ENCODE measurements at places on chromosomes 3 and 15.

GRCh38 chr3:118988198-118989130 lies 46.2 kb downstream of the IGSF11 start:
- DNase-seq, result no peak

- DNase-seq, result no peak
Measured at GRCh38 chr3:182904164-182904563, 76.2 kb downstream of the DCUN1D1 start.

DNA sequence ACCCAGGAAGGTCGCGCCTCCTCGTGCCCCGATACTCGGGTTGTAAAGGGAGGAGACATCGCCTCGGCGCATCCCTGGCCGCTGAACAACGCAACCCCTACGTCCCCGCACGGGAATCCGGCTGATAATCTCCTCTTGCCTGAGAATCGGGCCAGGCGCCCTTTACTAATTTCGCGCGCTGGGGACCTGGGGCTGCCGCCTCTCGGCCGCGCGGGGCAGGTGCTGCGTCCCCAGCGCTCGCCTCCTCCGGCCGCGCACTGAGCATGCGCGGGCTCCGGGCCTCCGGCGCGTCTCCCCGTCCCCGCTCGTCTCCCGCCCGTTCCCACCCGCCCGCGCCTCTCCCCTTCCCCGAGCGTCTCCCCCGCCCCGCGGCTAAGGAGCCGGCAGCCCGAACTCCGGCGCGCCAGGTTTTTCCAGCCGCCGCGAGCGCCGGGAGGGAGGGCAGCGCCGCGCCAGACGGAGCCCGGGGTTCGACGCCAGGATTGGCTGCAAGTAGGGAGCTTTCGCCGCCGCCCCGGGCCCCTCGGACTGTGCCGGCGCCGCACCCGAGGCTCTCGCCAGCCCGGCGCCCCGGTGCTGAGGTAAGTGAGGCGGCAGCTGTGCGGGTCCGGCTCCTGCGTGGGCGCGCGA lies at the start of gene CNTN4:
CNTN4 (plus strand) TSS at position 469 of the 630 bp plus-strand sequence.
- DNase-seq, result peak; percentile 89

DNA sequence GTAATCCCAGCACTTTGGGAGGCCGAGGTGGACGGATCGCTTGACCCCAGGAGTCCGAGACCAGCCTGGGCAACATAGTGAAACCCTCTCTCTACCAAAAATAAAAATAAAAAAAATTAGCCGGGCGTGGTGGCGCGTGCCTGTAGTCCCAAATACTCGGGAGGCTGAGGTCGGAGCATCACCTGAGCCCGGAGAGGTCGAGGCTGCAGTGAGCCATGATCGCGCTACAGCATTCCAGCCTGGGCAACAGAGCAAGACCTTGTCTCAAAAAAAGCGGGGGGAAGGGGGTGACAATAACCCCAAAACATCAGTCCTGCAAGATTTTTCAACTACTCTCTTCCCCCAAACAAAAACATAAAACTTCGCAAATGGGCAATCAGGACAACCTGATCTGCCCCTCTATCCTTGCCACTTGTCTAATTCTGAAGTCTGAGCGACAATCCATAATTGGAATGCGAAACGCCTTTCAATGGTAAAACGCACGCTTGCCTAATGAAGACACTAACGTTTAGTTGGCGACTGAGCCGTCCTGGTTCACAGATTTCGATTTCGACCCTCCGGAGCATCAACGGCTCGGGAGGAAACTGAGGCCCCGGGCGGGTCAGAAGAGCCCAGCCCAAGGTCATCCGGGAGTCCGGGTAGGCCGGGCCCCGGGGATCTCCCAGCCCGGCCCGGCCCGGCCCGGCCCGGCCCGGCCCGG lies 868 bp downstream of the BTBD1 start:
- no peak for DNase-seq

DNA sequence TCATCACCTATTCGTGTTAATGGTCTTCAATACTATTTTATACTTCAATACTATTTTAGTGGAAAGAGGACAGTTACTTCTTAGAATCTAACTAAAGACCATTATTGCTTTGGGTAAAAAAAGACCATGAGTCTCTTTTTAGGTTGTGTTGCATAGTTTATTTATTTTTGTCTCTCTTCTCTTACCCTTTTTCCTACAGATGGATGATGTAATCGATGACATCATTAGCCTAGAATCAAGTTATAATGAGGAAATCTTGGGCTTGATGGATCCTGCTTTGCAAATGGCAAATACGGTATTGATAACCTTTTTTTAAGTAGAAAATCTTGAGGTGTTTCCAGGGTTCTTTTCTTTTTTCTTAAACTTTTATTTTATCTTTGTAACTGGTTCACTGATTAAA lies 58.5 kb upstream of the SAMMSON start:
- no peak for DNase-seq

- no peak for DNase-seq
Measured at GRCh38 chr15:67149068-67149772, 83.8 kb downstream of the SMAD3 start.

DNA sequence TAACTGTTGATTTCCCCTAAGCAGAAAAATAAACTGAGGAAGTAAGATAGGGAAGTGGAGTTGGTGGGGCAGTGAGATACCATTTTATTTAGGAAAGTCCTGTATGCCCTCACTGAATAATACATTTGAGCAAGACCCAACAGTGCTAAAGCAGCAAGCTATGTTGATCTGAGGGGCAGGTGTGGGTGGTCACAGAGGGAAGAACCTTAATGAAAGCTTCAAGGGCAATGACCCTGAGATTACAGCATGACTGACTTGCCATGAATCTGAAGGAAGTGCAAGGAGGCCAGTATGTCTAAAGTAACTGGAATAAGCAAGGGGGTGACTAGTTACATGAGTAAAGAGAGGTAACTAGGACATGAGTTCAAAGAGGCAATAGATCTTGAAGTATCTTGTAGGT lies 159.5 kb downstream of the CD47 start:
- no peak for DNase-seq

DNA sequence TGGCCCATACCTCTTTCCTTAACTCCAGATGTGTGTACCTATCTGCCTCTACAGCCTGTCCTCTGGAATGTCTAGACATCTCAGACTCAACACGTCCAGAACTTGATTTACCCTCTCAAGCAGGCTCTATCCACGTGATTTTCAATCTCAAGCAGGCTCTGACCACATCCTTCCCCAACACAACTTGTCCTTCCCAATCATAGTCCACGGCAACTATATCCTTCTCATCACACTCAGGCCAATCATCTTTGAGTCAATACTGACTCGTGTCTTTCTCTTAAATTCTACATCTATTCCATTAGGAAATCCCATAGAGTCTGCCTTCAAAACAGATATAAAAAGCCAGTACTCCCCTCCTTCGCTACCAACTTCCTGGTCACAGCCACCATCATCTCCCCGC lies 70.4 kb downstream of the FOXP1 start:
- no peak for DNase-seq

DNA sequence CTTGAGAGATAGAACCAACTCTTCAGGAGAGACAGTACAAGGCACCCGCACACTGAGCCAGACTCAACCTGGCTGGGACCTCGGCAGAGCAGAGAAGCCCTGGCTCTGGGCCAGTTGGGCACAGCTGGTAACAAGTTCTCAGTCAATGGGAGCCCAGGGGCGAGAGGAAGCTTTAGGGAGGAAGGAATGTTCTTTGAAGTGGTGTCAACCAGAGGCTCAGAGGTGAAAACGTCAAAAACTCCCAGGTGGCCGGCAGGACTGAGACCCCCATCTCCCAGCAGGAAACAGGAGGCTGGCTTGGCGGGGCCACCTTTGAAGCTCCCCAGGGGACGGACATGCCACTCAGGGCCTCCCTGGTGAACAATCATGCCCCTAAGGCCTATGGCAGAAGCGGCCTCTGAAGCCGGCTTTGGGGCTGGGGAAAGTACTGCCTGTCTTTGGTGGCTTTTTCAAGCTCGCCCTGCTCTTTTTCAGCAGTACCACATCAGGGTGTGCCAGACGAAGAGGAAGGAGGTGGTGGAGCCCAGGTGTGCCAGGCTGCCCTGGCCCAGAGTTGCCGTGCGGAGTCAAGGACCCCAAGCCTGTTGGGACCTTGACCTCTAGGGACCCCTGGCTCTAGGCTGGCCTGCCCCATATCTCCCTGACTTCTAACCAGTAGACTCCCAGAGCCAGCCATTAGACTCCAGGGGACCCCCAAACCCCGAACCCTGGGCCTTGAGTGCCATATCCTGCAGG lies 16.7 kb upstream of the TBC1D21 start:
- peak; percentile 29 for DNase-seq

GRCh38 chr3:3307491-3307890 lies 128.0 kb upstream of the CRBN start:
- no peak for DNase-seq

DNA sequence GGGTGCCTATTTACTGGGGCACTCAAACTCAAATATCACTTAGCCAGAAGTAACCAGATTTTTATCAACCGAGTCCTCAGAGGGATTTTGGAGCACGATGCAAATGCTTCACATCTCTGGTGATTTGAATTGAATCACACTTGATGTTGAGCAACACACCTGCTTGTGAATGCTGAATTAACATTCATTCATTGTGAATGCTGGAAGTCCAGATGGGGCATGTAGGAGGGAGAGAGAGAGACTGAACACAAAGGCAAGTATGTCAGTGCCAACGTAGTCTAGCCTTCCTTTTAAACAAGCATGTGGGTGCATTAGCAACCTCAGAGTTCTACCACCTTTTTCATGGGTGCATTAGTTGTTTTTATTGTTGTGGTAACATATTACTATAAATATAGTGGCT lies 156.2 kb downstream of the ADAMTSL3 start:
- DNase-seq, result no peak

GRCh38 chr15:26096581-26096980 lies 233.5 kb upstream of the ATP10A start:
- no peak for DNase-seq

DNA sequence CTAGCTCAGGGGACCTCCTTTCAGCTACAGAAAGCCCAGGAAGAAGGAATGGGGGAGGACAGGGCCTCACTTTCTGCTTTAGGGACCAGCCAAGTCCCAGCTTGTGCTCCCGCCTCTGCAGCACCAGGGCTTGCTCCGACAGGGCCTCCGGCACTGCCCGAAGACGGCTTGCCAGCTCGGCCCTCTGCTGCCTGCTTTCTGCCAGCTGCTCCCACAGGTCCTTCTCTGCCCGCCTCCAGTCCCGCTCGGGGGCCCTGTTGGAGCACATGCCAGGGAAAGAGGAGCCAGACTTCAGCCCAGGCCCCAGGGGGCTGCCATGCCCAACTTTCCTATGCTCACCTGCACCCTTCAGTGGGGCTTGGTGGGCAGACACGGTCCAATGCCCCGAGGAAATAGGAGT lies 4.3 kb upstream of the CLK3 start:
- no peak for DNase-seq

GRCh38 chr15:70714015-70714414 lies 49.3 kb downstream of the UACA start:
- no peak for DNase-seq

DNA sequence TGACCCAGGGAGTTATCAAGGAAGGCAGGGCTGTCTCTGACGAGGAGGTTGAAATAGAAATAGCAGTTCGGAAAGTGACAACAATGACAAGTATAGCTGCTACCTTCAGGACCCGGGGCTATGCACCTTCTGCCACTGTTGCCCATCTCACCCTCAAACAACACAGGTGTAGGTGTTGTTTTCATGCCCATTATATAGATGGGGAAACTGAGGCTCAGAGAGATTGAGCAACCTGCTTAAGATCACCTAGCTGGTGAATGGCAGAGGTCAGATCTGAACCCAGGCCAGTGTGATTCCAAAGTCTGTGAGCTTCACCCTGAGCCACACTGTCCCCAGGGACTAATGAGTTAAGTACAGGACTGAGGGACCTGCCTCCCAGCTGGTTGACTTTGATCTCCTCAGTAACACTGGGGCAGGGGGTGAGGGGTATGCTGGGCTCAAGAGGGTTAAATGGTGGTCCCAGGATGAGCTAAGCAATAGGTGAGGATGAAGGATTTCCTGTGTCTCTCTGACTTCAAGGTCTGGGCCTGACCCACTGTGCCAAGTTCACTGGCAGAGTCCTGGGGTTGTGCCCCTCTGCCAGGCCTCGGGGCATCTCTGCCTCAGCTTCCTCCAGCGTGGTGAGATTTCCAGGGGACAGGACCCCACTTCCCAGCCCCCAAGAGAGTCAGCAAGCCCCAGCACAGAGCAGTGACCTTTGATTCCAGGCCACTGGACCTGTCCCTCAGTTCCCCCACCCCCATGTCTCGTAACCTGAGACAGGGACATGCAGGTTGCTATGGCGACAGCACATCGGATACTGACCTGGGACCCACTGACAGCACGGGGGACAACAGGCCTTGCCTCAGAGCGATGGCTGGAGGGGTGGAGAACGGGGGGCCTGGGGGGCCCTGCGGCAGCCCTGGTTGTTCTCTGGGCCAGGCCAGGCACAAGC lies 35.0 kb downstream of the ATP2B2 start:
- DNase-seq, result no peak

GRCh38 chr15:35481992-35482391 lies 64.0 kb downstream of the DPH6 start:
- no peak for DNase-seq

- DNase-seq, result no peak
Measured at GRCh38 chr3:184880276-184881019, 68.5 kb downstream of the VPS8 start.

DNA sequence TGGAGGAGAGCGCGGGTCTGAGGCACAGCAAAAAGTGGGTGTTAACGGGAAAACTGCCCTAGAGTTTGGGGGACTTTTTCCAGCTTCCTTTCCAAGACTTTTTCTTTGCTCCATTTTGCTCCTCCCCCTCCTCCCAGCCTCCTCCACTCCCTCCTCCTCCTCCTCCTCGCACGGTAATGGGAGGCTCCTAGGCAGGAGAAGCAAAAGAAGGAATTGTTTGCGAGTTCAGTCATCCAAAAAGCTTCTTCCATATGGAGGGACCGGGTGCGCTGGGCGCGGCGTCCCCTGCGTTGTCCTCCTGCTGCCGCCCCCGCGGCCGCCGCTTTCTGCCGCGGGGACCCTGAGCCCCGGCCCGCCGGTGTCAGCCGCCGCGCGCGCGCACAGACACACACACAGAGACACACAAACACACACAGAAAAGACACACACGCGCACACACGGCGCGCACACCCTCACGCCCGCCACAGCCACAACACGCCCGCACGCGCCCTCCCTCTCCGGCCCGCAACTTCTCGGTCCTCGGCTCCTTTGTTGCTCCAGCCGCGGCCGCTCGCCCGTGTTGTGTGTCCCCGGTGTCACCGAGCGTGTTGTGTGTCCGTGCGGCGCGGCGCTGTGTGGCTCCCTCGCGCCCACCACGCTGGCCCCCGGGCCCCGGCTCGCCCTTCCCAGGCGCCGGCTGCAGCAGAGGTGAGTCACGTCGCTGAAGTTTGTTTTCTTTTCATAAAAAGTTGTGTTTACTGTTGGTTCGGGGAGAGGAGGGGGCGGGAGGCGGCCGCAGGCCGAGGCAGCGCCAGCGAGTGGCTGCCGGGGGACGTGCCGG lies at the start of gene BOC:
BOC (plus strand) TSS at position 228 of the 820 bp plus-strand sequence. CDS start 38,246 bp downstream, outside the sequence.
- no peak for DNase-seq
